ENCODE measurements at places on chromosomes 2 and 18.
A peak's percentile ranks its signal among the peaks of the same experiment; 100 is the strongest.

DNA sequence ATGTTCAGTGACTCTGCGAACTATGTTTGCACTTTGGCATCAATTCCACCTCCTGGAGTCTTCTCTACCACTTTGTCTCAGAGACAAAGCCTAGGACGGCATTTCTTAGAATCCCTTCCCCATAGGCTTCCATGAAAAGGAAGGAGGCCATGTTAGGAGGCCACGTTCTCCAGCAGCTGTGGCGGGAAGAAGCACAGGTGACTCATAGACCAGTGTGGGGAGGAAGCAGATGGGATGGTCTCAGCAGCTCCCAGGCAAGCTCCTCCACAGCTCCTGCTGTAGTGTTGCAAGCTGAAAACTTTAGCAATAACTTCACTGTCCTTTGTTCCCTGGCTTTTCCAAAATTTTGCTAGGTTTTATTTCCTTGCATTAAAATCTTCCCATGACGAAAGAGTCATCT lies 781.3 kb upstream of the ID2 start:
- no peak for ATAC-seq

GRCh38 chr2:157830696-157831570 lies 45.2 kb downstream of the ACVR1 start:
- peak; percentile 69 for ATAC-seq

- ATAC-seq: no peak
These were observed 124.7 kb downstream of the HDAC4 start for GRCh38 chr2:239275847-239276831.

GRCh38 chr2:31440764-31441163 lies 26.2 kb upstream of the XDH start:
- ATAC-seq: no peak

DNA sequence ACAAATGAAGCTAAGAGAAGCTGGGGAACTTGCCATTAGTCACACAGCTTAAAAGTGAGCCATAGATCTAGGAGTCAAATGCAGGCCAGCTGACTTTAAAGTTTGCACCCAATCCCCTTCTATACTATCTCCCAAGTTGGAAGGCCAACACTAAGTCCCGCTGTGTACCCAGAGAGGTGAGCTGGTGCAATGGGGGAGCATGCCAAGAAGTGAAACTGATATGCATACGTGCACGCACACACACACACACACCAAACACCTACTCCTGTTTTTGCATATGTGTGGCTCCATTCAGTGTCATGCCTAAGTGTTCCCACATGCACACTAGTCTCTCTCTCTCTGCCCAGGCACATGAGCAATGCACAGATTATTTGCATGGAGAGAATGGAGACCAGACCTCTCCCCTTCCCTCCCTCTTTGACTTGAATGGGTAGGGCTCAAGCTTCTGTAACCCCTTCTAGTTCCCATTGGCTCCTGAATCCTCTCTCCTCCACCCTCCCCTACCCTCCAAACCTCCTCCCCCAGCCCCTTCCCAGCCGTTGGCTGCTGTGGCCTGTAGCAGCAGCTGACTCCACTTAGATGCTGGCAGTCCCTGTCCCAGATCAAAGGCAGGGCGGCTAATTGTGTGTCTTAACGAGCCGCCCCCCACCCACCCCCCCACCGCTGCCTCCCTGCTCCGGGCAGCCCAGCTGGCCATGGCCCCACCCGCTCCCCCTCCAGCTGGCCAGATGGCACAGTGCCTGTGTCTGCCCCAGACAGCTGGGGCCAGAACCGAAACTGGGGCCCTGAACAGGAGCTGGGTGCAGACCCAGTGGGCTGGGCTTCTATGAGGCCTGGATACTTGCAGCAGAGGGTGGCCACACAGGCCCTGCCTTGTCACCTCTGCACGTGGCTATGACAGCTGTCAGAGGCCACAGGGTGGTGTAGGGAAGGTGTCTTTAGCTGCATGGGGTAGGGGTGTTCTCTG lies 5.6 kb downstream of the WNT10A start:
- ATAC-seq: peak; percentile 17

GRCh38 chr2:157290525-157290924 lies 33.0 kb downstream of the GALNT5 start:
- ATAC-seq: no peak

GRCh38 chr2:2898744-2899143 lies 478.9 kb downstream of the EIPR1 start:
- ATAC-seq: no peak

GRCh38 chr2:46770622-46771021 lies 145.0 kb downstream of the MCFD2 start:
- ATAC-seq: no peak

- no peak for ATAC-seq
These were observed 66.3 kb upstream of the GATA6 start for GRCh38 chr18:22102953-22103646.

DNA sequence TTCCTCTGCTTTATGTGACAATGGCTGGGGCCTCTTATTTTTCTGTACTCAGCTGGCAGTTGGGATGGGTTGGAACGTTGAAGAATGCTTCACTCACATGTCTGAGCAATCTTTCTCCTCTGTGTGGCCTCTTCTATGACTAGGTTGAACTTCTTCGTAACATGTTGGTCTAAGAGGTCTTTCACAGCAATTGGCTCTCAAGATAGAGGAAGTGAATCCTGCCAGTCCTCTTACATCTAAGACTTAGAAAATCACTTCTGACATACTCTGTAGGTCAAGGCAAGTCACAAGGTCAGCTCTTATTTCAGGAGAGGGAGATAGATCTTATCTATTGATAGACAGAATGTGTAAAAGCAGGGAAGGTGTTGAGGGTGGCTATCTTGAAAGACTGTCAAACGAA lies 174.1 kb downstream of the NYAP2 start:
- ATAC-seq: no peak

All from activated CD4-positive, CD25-positive, alpha-beta regulatory T cell treated with anti-CD3 and anti-CD28 coated beads, Interleukin-2, amount 50 U/mL, for 24 hours (primary cell).